A549 treated with CORT108297 at 1 μM for 4 hours (cell line): ENCODE measurements at places on chromosomes 1 and 21. TPM values are rescaled to one million over a fixed set of nuclear protein-coding genes. Genes with fewer than 3 reads are reported as not detected.

FCRLB gene
- 1.3 to 2.1 TPM (median 1.7 TPM) in 5 replicates for total RNA-seq

FCRL5 gene
- not detected in 5 replicates for total RNA-seq

CELA2B gene
- total RNA-seq = 0.29 TPM in 1 of 5 replicates, not detected in the others

CNKSR1 gene
- 0.18 to 0.37 TPM (median 0.33 TPM) in 5 replicates for total RNA-seq

GPR157 gene
- 2.9 to 8.1 TPM (median 6.1 TPM) in 5 replicates for total RNA-seq

HORMAD1 gene
- 5.7 to 8.8 TPM (median 7.2 TPM) in 5 replicates for total RNA-seq

TRIM67 gene
- 0.14 to 0.25 TPM (median 0.20 TPM) in 5 replicates for total RNA-seq

INSRR gene
- total RNA-seq = 0.01 TPM in 1 of 5 replicates, not detected in the others

OR10Z1 gene
- not detected in 5 replicates for total RNA-seq

IFI44 gene
- 0.36 to 1.6 TPM (median 0.52 TPM) in 5 replicates for total RNA-seq

CTBS gene
- 5.1 to 6.6 TPM (median 5.8 TPM) in 5 replicates for total RNA-seq

NLRP3 gene
- total RNA-seq = not detected in 5 replicates

LELP1 gene
- not detected in 5 replicates for total RNA-seq

S100A14 gene
- 0.30 to 0.71 TPM (median 0.40 TPM) in 5 replicates for total RNA-seq

FAM131C gene
- total RNA-seq = 11.2 to 18.8 TPM (median 17.9 TPM) in 5 replicates

WNT3A gene
- total RNA-seq = 0.02 to 0.03 TPM in 2 of 5 replicates, not detected in the others

CITED4 gene
- total RNA-seq = 40.2 to 90.2 TPM (median 73.5 TPM) in 5 replicates

PGLYRP3 gene
- total RNA-seq = not detected in 5 replicates

HDAC1 gene
- total RNA-seq = 53.0 to 60.3 TPM (median 56.2 TPM) in 5 replicates

CR2 gene
- total RNA-seq = 0.04 to 2.3 TPM in 2 of 5 replicates, not detected in the others

COL16A1 gene
- 3.6 to 7.1 TPM (median 5.4 TPM) in 5 replicates for total RNA-seq

ACBD3 gene
- total RNA-seq = 21.4 to 29.6 TPM (median 25.7 TPM) in 5 replicates

ZBTB40 gene
- total RNA-seq = 5.0 to 5.7 TPM (median 5.3 TPM) in 5 replicates

OR2T11 gene
- not detected in 5 replicates for total RNA-seq

EXTL1 gene
- total RNA-seq = 0.01 to 0.04 TPM in 2 of 5 replicates, not detected in the others

CCDC190 gene
- not detected in 5 replicates for total RNA-seq

AMPD2 gene
- total RNA-seq = 23.5 to 31.8 TPM (median 26.6 TPM) in 5 replicates

CDA gene
- total RNA-seq = 33.9 to 42.8 TPM (median 35.8 TPM) in 5 replicates

PLA2G2A gene
- not detected in 5 replicates for total RNA-seq

POU2F1 gene
- 2.8 to 3.7 TPM (median 3.4 TPM) in 5 replicates for total RNA-seq

PRKAA2 gene
- total RNA-seq = 2.2 to 2.8 TPM (median 2.7 TPM) in 5 replicates

FNDC10 gene
- total RNA-seq = 5.8 to 9.6 TPM (median 9.2 TPM) in 5 replicates

MMP23B gene
- 0.30 to 0.73 TPM (median 0.60 TPM) in 5 replicates for total RNA-seq

OR2L8 gene
- not detected in 5 replicates for total RNA-seq

OR2AK2 gene
- not detected in 5 replicates for total RNA-seq

ZBTB8A gene
- total RNA-seq = 3.4 to 4.2 TPM (median 3.6 TPM) in 5 replicates

SPRR3 gene
- not detected in 5 replicates for total RNA-seq

SPRR2E gene
- total RNA-seq = not detected in 5 replicates

ECM1 gene
- total RNA-seq = 1.8 to 2.3 TPM (median 2.2 TPM) in 5 replicates

CYP4A22 gene
- total RNA-seq = not detected in 5 replicates

SLC26A9 gene
- 0.05 to 0.09 TPM (median 0.08 TPM) in 5 replicates for total RNA-seq

SERPINC1 gene
- total RNA-seq = 0.06 to 0.23 TPM (median 0.09 TPM) in 4 of 5 replicates, not detected in the other

GNPAT gene
- 35.3 to 42.8 TPM (median 36.7 TPM) in 5 replicates for total RNA-seq

PLD5 gene
- total RNA-seq = 1.0 to 1.5 TPM (median 1.2 TPM) in 5 replicates
